ENCODE measurements at places on chromosomes 7 and 10. TPM values are rescaled to one million over a fixed set of nuclear protein-coding genes. Genes with fewer than 3 reads are reported as not detected.

DNA sequence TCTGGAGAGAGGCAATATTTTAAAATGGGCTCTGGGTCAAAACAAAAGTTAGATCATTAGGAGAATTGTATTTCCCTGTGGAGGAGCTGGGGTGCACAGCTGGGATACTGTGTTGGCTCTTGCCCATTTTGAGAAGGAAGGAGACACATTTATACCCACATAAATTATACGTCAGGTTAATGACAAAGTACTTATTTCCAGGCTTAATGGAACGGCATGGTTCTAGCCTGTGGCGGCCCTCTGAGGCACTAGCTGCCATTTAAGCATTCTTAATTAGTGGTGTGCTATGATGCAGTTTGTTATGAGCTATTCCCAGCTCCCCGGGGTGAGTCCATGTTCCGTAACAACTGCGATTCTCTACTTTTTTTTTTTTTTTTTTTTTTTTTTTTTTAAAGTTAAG lies 193.5 kb downstream of the SEC23IP start:
- H3K27me3 ChIP-seq, result peaks cover 2% of the 10 kb centered on the region
- no peaks in the 10 kb centered on the region for H3K36me3 ChIP-seq
- no peaks in the 10 kb centered on the region for H3K4me1 ChIP-seq
- no peak for DNase-seq

DNA sequence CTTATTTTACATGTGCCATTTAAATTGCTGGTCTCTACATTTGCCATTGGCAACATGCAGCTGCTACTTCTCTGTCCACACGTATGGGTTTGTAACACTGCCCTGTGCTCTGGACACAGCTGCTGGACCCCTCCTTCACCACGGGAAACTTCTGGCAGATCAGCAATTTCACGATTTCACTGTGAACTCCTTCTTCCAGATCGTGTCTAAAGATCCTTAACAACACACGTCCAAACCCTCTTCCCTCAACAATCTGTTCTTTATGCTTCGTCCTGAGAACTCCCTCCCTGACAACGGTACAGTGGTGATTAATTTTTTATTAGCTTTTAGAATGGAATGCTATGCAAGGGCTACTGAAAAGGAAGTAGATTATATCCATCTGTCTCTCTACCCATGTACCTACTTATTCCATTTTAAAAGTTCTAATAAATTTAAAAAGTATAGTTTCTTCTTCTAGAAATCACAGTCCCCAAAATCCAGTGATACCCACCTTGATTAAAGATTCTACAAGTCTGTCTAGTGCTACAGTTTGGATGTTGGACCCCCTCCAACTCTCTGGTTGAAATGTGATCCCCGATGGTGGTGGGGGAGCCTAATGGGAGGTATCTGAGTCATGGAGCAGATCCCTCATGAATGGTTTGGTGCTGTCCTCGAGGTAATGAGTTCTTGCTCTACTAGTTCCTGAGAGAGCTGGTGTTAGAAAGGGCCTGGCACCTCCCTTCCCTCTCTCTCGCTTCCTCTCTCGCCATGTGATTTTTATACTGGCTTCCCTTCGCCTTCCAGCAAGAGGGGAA lies 81.0 kb downstream of the KIAA1549 start:
- H3K4me3 ChIP-seq, result no peak overlapping the region
- DNase-seq, result no peak
- H3K27me3 ChIP-seq, result no peaks in the 10 kb centered on the region
- H3K27ac ChIP-seq, result peak overlapping the region; percentile 55
- H3K4me1 ChIP-seq, result peaks cover 7% of the 10 kb centered on the region

GRCh38 chr7:91266067-91266688 lies 1.9 kb downstream of the FZD1 start:
- DNase-seq, result no peak
- peaks cover 37% of the 10 kb centered on the region for H3K4me1 ChIP-seq
- H3K4me3 ChIP-seq, result peak overlapping the region; percentile 93
- no peaks in the 10 kb centered on the region for H3K36me3 ChIP-seq
- H3K27ac ChIP-seq, result no peak overlapping the region
- H3K27me3 ChIP-seq, result peaks cover 41% of the 10 kb centered on the region

DNA sequence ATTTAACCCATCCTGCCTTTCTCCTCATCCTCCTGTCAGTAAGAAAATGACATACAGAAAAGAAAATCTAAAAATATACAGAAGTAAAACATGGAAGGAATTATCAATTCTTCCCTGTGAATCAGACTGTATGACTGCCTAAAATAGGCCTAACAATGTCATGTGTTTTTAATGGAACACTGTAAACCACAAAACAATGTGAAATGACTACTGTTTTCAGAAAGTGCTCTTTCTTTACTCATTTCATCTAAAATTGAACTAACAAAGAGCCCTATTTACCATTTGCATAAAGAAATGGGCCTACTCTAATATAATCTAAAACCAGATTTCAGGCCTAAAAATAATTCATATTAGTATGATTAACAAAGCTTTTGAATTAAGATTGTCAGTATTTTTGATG lies 35.7 kb downstream of the SEMA3E start:
- no peaks in the 10 kb centered on the region for H3K27me3 ChIP-seq
- peaks cover 2% of the 10 kb centered on the region for H3K4me1 ChIP-seq
- no peak overlapping the region for H3K27ac ChIP-seq
- H3K36me3 ChIP-seq, result no peaks in the 10 kb centered on the region
- DNase-seq, result no peak
- no peak overlapping the region for H3K4me3 ChIP-seq

Gene GJC3
- not detected for total RNA-seq
